Heart right ventricle (tissue), 16 donors: ENCODE measurements at places on chromosomes 5 and 9. TPM values are rescaled to one million over a fixed set of nuclear protein-coding genes. Genes with fewer than 3 reads are reported as not detected.

The PCDHA10 gene
- under 0.01 TPM for polyA plus RNA-seq

The HAVCR1 gene
- not detected for polyA plus RNA-seq

The LPAR1 gene
- 9.6 TPM for polyA plus RNA-seq

The PCDHGB4 gene
- 3.3 TPM for polyA plus RNA-seq

The CCIN gene
- polyA plus RNA-seq, result not detected

The SAPCD2 gene
- 0.15 TPM for polyA plus RNA-seq

The MCTP1 gene
- polyA plus RNA-seq, result 1.3 TPM

The LRRC26 gene
- not detected for polyA plus RNA-seq

The CDH10 gene
- not detected for polyA plus RNA-seq

The CKMT2 gene
- polyA plus RNA-seq, result 1,088 TPM

The NEUROG1 gene
- polyA plus RNA-seq, result not detected

The GFI1B gene
- 0.06 TPM for polyA plus RNA-seq

The TMEM252 gene
- not detected for polyA plus RNA-seq

The PHYHD1 gene
- polyA plus RNA-seq, result 26.3 TPM

The LRRC70 gene
- 2.0 TPM for polyA plus RNA-seq

The PCDHA8 gene
- not detected for polyA plus RNA-seq

The SERINC5 gene
- 2.3 TPM for polyA plus RNA-seq

The CYLC2 gene
- not detected for polyA plus RNA-seq

The ST8SIA4 gene
- polyA plus RNA-seq, result 0.70 TPM

The MYMK gene
- not detected for polyA plus RNA-seq

The S1PR3 gene
- polyA plus RNA-seq, result 12.7 TPM

The RNF183 gene
- polyA plus RNA-seq, result not detected

The RECK gene
- 2.9 TPM for polyA plus RNA-seq

The RANBP17 gene
- 0.88 TPM for polyA plus RNA-seq

The IL4 gene
- polyA plus RNA-seq, result not detected

The RPL35 gene
- polyA plus RNA-seq, result 3,743 TPM

The INSYN2B gene
- not detected for polyA plus RNA-seq

The ZNF474 gene
- polyA plus RNA-seq, result not detected

The ATG12 gene
- polyA plus RNA-seq, result 27.2 TPM

The SLC31A2 gene
- polyA plus RNA-seq, result 10.3 TPM

The HACD4 gene
- polyA plus RNA-seq, result 0.23 TPM

The MVB12B gene
- 4.3 TPM for polyA plus RNA-seq

The SPATA6L gene
- polyA plus RNA-seq, result 0.95 TPM

The ZNF454 gene
- polyA plus RNA-seq, result 0.84 TPM

The AKNA gene
- 7.1 TPM for polyA plus RNA-seq

The SUSD3 gene
- 0.88 TPM for polyA plus RNA-seq

The ANKRD33B gene
- polyA plus RNA-seq, result 1.2 TPM

The IL31RA gene
- polyA plus RNA-seq, result 0.06 TPM

The PRDM12 gene
- polyA plus RNA-seq, result 0.01 TPM

The SAXO1 gene
- not detected for polyA plus RNA-seq

The DRD1 gene
- polyA plus RNA-seq, result not detected

The SQSTM1 gene
- polyA plus RNA-seq, result 131 TPM

The PIP5KL1 gene
- polyA plus RNA-seq, result 0.28 TPM

The SLC46A2 gene
- polyA plus RNA-seq, result 0.06 TPM

The STKLD1 gene
- 0.17 TPM for polyA plus RNA-seq

The IRX4 gene
- polyA plus RNA-seq, result 6.1 TPM

The ARID3C gene
- polyA plus RNA-seq, result not detected

The PCDHGA5 gene
- 5.3 TPM for polyA plus RNA-seq

The GABRP gene
- 0.37 TPM for polyA plus RNA-seq

The FBXL17 gene
- 8.6 TPM for polyA plus RNA-seq

The CBY3 gene
- polyA plus RNA-seq, result 0.06 TPM

The CCNI2 gene
- polyA plus RNA-seq, result not detected

The PRDM9 gene
- not detected for polyA plus RNA-seq

The KIF4B gene
- not detected for polyA plus RNA-seq

The HSPA4 gene
- polyA plus RNA-seq, result 179 TPM

The NHP2 gene
- polyA plus RNA-seq, result 59.8 TPM

The IL3 gene
- not detected for polyA plus RNA-seq
